ENCODE measurements at places on chromosomes 6 and 20.

- no peak for DNase-seq
- no peak overlapping the region for H3K27ac ChIP-seq
- H3K36me3 ChIP-seq: peaks cover 6% of the 10 kb centered on the region
- H3K4me3 ChIP-seq: no peak overlapping the region
Measured at GRCh38 chr6:56715741-56716140, 73.1 kb upstream of the DST start.

GRCh38 chr6:52552278-52552643, 24.6 kb downstream of the TRAM2 start:
- DNase-seq: no peak
- peak overlapping the region; percentile 20 for H3K27ac ChIP-seq
- no peaks in the 10 kb centered on the region for H3K27me3 ChIP-seq
- H3K36me3 ChIP-seq: peaks cover 7% of the 10 kb centered on the region
- H3K4me3 ChIP-seq: no peak overlapping the region

GRCh38 chr6:64023693-64024092, 388.1 kb downstream of the PHF3 start:
- H3K36me3 ChIP-seq: no peaks in the 10 kb centered on the region
- H3K4me3 ChIP-seq: no peak overlapping the region
- no peaks in the 10 kb centered on the region for H3K27me3 ChIP-seq
- no peaks in the 10 kb centered on the region for H3K4me1 ChIP-seq

DNA sequence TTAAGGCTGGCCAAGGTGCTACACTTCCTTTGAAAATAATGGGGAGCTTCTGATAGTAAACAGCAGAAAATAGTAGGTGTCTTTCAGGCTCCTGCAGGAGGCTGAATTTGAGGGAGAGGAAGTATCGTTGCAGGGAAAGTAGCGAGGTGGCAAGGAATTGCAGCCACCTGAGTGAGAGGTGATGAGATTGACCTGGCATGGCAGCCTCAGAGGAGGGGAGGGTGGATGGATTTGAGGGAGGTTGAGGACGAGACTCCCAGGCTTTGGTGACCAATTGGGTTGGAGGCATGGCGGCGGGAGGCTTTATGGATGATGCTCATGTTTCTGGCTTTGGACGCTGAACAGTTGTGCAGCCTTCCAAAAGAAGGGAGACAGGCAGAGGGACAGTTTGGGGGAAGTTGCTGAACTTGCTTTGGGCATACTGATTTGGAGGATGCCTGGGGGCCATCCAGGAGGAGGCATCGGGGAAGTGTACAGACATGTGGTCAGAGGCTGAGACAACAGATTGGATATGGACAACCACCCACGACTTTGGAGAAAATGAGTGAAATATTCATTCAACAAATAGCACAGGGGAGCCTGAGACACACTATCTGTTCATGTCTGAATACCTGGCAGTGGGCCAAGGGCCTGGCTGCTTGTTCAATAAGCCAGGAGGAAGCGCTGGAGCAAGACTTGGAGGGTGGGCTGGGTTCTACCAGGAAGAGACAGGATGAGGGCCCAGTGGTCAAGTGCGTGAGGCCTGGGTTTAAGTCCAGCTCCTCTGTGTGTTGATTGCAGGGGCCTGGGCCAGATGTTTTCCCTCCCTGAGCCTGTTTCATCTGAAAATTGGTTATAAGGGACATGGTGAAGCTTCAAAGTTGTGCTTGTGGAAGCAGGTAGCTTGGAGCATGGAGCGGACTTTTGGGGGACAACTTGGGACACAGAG, 113.2 kb downstream of the CEBPB start:
- no peak for DNase-seq
- H3K27me3 ChIP-seq: peaks cover 2% of the 10 kb centered on the region
- H3K4me1 ChIP-seq: peaks cover 2% of the 10 kb centered on the region
- H3K4me3 ChIP-seq: no peak overlapping the region
- no peak overlapping the region for H3K27ac ChIP-seq
- H3K36me3 ChIP-seq: no peaks in the 10 kb centered on the region

DNA sequence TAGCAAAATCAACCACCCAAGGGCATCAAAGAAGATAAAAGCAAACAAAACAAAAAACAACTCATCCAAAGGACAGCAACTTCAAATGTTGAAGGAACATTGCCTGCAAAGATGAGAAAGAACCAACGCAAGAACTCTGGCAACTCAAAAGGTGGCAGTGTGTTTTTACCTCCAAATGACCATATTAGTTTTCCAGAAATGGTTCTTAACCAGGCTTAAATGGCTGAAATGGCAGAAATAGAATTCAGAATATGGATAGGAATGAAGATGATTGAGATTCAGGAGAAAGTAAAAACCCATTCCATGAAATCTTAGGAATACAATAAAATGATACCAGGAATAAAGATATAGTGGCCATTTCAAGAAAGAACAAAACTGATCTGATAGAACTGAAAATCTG, 9.8 kb upstream of the PI3 start:
- H3K4me1 ChIP-seq: no peaks in the 10 kb centered on the region
- no peak overlapping the region for H3K27ac ChIP-seq
- no peak for DNase-seq
- no peak overlapping the region for H3K4me3 ChIP-seq

- H3K27ac ChIP-seq: no peak overlapping the region
- H3K4me3 ChIP-seq: no peak overlapping the region
- H3K27me3 ChIP-seq: peaks cover 9% of the 10 kb centered on the region
- no peak for DNase-seq
- H3K36me3 ChIP-seq: no peaks in the 10 kb centered on the region
Measured at GRCh38 chr20:50611128-50611810, 80.1 kb downstream of the RIPOR3 start.

DNA sequence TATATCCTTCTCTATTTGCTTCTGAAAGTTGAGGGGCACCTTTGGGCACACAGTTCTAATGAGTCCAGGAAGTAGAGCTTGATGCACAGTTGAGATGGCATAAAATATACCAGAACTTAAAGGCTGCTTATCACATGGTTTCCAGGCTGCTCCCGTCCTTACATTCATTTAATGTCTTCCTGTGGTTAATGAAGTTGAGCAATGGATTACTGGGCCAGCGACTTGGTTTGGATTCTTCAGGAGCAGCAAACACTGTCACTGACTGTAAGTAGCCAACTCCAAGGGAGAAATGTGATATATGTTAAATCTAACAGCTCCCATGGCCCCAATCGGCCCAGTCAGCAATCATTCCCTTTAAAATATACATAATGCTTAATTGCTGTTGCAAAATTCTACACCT, 9.0 kb upstream of the TSHZ2 start:
- no peaks in the 10 kb centered on the region for H3K36me3 ChIP-seq
- no peak overlapping the region for H3K27ac ChIP-seq
- peaks cover 10% of the 10 kb centered on the region for H3K4me1 ChIP-seq
- H3K4me3 ChIP-seq: no peak overlapping the region

DNA sequence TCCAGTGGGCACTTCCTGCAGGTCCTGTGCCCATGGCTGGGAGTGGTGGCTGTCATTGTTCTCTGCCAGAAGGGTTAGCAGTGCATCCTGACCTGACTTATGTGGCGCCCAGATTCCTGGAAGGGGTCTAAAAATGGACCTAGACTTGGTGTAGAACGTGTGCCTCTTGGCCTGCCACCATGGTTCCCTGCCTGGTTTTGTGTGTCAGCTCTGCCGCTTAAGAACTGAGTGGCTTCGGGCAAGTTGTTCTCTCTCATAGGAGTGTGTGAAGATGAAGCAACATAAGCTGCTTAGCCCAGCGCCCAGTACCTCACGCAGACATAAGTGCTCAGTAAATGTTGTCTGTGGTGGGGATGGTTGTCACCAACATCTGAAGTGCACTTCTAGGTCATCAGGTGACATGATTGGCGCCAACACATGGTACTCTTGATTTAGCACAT, 52.1 kb downstream of the PTPN1 start:
- H3K4me3 ChIP-seq: no peak overlapping the region
- peaks cover 58% of the 10 kb centered on the region for H3K4me1 ChIP-seq
- peaks cover 71% of the 10 kb centered on the region for H3K36me3 ChIP-seq
- DNase-seq: no peak

DNA sequence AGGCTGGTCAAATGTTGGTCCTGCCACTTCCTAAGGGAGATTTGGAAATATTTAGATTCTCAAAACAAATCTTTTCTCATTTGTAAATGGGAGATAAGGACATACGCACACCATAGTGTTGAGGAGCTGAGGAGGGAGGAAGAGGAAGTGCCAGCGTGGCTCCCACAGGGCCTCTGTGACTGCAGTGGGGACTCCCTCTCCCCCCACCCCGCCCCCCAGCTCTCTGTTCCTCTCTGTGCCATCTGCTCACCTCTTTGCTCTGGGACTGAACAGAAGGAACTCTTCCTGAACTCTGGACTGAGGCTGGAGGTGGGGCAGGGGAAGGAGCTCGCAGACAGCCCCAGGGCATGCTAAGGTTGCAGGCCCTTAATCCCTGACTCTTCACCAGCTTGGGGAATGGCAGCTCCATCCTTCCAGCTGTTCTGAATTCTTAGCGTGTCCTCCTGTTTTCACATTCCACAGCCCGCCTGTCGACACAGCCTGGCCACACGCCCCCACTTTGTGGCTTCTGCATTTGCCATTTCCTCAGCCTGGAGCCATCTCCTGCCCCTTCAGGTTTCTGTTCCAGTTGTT, 11.4 kb downstream of the DDX27 start:
- DNase-seq: no peak
- H3K36me3 ChIP-seq: peaks cover 93% of the 10 kb centered on the region
- H3K4me1 ChIP-seq: peaks cover 11% of the 10 kb centered on the region
- no peak overlapping the region for H3K4me3 ChIP-seq
- H3K27ac ChIP-seq: no peak overlapping the region

GRCh38 chr6:123201869-123202372, 205.9 kb downstream of the CLVS2 start:
- no peaks in the 10 kb centered on the region for H3K4me1 ChIP-seq
- no peaks in the 10 kb centered on the region for H3K27me3 ChIP-seq
- no peaks in the 10 kb centered on the region for H3K36me3 ChIP-seq

DNA sequence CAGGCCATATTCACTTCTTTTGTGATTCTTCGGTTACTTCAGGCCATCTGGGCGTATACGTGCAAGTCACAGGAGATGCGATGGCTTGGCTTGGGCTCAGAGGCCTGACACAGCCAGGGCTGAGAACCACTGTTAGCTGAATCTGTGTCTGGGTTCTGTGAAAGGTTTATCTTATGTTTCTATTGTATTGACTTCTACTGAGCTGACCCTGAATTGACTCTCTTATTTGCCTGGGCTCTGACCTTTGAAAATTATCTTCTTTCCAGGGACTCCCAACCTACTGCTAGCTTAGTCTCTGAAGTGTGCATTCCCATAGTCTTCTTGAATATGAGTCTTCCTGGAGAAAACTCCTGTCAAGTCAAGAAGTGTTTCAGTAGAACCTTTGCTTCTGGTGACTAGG, 226.4 kb upstream of the SOX4 start:
- H3K27ac ChIP-seq: no peak overlapping the region
- no peak overlapping the region for H3K4me3 ChIP-seq
- no peaks in the 10 kb centered on the region for H3K36me3 ChIP-seq
- H3K27me3 ChIP-seq: no peaks in the 10 kb centered on the region

GRCh38 chr6:149217466-149217888, 100.0 kb upstream of the TAB2 start:
- H3K27me3 ChIP-seq: no peaks in the 10 kb centered on the region
- no peak overlapping the region for H3K27ac ChIP-seq
- no peak for DNase-seq

GRCh38 chr6:144447472-144447871, 162.3 kb downstream of the UTRN start:
- no peaks in the 10 kb centered on the region for H3K4me1 ChIP-seq
- H3K27ac ChIP-seq: no peak overlapping the region
- H3K4me3 ChIP-seq: no peak overlapping the region
- H3K27me3 ChIP-seq: no peaks in the 10 kb centered on the region
- no peak for DNase-seq

DNA sequence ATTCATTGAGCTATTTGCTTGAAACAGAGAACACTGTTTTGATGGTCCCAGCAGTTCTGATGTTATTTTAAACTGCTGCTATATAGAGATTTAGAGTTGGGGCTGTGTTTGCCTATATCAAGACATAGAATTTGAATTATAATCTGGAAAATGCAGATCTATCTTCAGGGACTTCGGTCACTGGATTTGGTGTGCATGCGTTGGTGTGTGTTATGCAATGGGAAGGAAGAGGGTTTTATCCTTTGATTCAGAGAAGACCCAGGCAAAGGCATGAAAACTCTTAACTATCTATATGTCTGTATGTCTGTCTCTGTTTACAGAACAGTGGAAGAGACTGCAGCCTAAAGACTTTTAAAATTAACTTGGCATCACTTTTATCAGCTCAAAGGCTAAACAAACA, 2.0 kb downstream of the ADGRB3 start:
- DNase-seq: no peak
- no peak overlapping the region for H3K4me3 ChIP-seq
- no peak overlapping the region for H3K27ac ChIP-seq
- no peaks in the 10 kb centered on the region for H3K36me3 ChIP-seq
- peaks cover 48% of the 10 kb centered on the region for H3K27me3 ChIP-seq

DNA sequence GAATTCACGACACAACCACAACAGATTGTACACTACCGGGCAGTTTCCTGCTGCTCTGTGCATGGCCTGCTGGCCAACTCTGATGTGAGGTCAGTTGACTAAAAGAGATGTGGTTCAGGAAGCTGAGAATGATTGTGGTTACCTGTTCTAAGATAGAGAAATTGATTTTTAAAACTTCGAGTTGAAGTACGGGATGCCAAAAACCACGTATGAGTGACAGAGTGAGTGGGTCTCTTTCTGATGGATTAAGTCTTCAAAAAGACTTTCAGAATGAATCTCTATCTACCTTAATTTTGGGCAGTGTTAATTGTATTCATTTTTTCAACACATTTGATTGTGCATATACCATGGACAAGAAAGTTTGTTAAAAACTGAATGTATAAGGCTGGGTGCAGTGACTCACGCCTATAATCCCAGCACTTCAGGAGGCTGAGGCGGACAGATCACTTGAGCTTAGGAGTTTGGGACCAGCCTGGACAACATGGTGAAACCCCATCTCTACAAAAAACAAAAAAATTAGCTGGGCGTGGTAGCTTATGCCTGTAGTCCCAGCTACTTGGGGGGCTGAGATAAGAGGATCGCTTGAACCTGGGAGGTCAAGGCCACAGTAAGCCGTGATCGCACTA, 121.2 kb downstream of the SGK1 start:
- no peaks in the 10 kb centered on the region for H3K27me3 ChIP-seq
- no peak overlapping the region for H3K4me3 ChIP-seq
- no peak overlapping the region for H3K27ac ChIP-seq
- peaks cover 9% of the 10 kb centered on the region for H3K4me1 ChIP-seq

GRCh38 chr6:108737594-108738546, 110.4 kb upstream of the ARMC2 start:
- no peak for DNase-seq
- H3K27me3 ChIP-seq: no peaks in the 10 kb centered on the region
- no peak overlapping the region for H3K4me3 ChIP-seq
- H3K27ac ChIP-seq: no peak overlapping the region

GRCh38 chr6:45148278-45148677, 179.9 kb upstream of the RUNX2 start:
- peaks cover 3% of the 10 kb centered on the region for H3K36me3 ChIP-seq

- no peak for DNase-seq
- H3K4me3 ChIP-seq: no peak overlapping the region
- peaks cover 25% of the 10 kb centered on the region for H3K4me1 ChIP-seq
- no peak overlapping the region for H3K27ac ChIP-seq
- H3K27me3 ChIP-seq: peaks cover 6% of the 10 kb centered on the region
Measured at GRCh38 chr6:111091987-111092386, 4.7 kb downstream of the SLC16A10 start.

All from naive thymus-derived CD8-positive, alpha-beta T cell (primary cell).